Right cardiac atrium (tissue), 5 donors: ENCODE measurements at places on chromosomes 12 and 14. TPM values are rescaled to one million over a fixed set of nuclear protein-coding genes. Genes with fewer than 3 reads are reported as not detected.

The TAS2R8 gene
- not detected for total RNA-seq

The PCED1B gene
- 2.3 TPM for total RNA-seq

The CELA1 gene
- total RNA-seq: not detected

The GARIN6 gene
- total RNA-seq: not detected

The NID2 gene
- total RNA-seq: 38.1 TPM

The ADGRD1 gene
- 386 TPM for total RNA-seq

The KLHL33 gene
- 1.7 TPM for total RNA-seq

The LMNTD1 gene
- 0.78 TPM for total RNA-seq

The CCND2 gene
- 226 TPM for total RNA-seq

The DDHD1 gene
- 10.8 TPM for total RNA-seq

The ARID2 gene
- 21.0 TPM for total RNA-seq

The ACSM4 gene
- total RNA-seq: not detected

The GPX2 gene
- not detected for total RNA-seq

The ADAMTS20 gene
- total RNA-seq: not detected

The ABHD4 gene
- 33.4 TPM for total RNA-seq

The CCDC91 gene
- total RNA-seq: 45.4 TPM

The RFX4 gene
- not detected for total RNA-seq

The ATP5MC2 gene
- total RNA-seq: 504 TPM

The RABGGTA gene
- 21.4 TPM for total RNA-seq

The B4GALNT3 gene
- 43.1 TPM for total RNA-seq

The COL2A1 gene
- total RNA-seq: not detected

The MAP3K9 gene
- 2.5 TPM for total RNA-seq

The LRP1-AS gene
- not detected for total RNA-seq

The SYCP3 gene
- not detected for total RNA-seq

The GUCY2C gene
- not detected for total RNA-seq

The WNT1 gene
- total RNA-seq: not detected

The PPM1A gene
- total RNA-seq: 82.0 TPM

The CLEC4A gene
- total RNA-seq: 1.0 TPM

The TMEM63C gene
- 0.03 TPM for total RNA-seq

The EFS gene
- 8.3 TPM for total RNA-seq

The CCDC196 gene
- not detected for total RNA-seq

The MUCL1 gene
- not detected for total RNA-seq
